ENCODE measurements at places on chromosomes 13 and 19.

DNA sequence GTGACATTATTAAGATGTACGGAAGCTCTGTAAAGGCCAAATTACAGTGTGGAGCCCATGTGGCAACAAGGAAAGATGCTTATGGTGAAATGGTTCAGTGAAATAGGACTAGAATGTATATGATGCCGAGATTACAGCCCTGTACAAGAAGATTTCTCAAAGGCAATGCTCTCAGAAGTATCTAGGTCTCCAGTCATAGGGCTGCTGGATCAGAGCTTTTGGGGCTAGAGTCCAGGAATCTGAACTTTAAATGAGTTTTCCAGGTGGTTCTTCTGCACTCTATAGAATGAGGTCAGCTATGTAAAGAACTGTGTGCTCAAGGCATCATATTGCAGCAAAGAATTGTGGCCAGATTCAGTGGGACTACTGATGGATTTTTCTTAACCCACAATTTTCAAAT is 75.4 kb upstream of the STK24 start:
- no peak for DNase-seq

- DNase-seq, result no peak
Observed at GRCh38 chr13:20487927-20488326, 37.7 kb downstream of the CRYL1 start.

- DNase-seq, result no peak
Observed at GRCh38 chr13:72620874-72621273, 106.6 kb downstream of the MZT1 start.

DNA sequence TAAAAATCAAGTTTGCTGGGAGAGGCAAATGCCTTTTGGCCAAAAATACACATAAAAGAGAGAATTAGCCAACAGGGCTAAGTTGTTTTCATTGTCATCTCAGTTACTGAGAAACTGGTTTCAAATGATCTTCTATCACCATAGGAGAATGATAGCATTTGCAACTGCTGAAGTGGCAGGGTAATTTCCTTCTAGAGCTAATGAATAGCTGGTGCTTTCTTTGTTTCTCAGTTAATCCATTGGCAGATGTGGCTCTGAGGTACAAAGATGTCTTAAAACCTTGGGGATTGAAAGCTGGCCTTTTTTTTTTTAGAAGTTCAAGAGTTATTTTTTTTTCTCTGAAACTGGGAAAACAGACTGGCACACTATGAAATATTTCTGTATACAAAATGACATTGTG is 332.7 kb upstream of the KLF12 start:
- DNase-seq, result no peak

GRCh38 chr13:25203127-25203740 is 31.1 kb upstream of the AMER2 start:
- DNase-seq, result no peak
